ENCODE measurements at places on chromosomes 3 and 15. TPM values are rescaled to one million over a fixed set of nuclear protein-coding genes. Genes with fewer than 3 reads are reported as not detected.
A peak's percentile ranks its signal among the peaks of the same experiment; 100 is the strongest.

The PTX3 gene
- 44.9 TPM for total RNA-seq

DNA sequence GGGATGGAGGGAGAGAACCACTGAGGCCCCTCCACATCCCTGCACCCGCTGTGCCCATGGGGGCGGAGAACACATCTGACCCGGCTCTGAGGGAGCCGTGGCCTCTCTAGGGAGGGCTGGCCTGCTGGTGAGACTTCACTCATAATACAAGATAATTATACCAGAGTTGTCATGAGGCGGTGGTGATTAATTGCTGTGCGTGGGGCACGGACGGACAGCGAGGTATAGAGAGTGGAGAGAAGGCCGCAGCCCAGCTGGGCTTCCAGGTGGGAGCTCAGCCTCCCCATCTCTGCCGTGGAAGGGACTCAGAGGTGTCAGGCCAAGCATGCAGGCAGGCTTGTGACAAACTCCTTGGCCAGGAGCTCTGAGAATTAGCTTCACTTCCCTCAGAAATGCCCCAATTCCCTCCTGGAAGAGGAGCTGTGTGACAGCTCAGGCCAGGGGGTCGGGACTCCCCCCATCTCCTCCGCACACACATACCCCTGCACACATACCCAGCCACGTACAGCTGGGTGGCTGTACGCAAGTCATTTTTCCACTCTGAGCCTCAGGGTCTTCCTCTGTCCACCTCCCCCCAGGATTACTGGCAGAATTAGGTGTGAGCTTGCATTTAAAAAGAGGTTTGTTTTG lies 6.0 kb upstream of the GATA2 start:
- H3K27ac ChIP-seq, result no peak overlapping the region
- H3K27me3 ChIP-seq, result peaks cover 4% of the 10 kb centered on the region
- peaks cover 31% of the 10 kb centered on the region for H3K4me1 ChIP-seq
- H3K36me3 ChIP-seq, result peaks cover 31% of the 10 kb centered on the region
- peak overlapping the region; percentile 58 for H3K4me3 ChIP-seq

GRCh38 chr3:123949641-123950040 lies 11.4 kb downstream of the CCDC14 start:
- peaks cover 51% of the 10 kb centered on the region for H3K4me1 ChIP-seq
- H3K27me3 ChIP-seq, result no peaks in the 10 kb centered on the region
- peak; percentile 86 for DNase-seq
- peak overlapping the region; percentile 53 for H3K4me3 ChIP-seq
- peaks cover 65% of the 10 kb centered on the region for H3K36me3 ChIP-seq

GRCh38 chr3:94234177-94234788 lies 171.4 kb downstream of the NSUN3 start:
- no peak overlapping the region for H3K27ac ChIP-seq
- no peaks in the 10 kb centered on the region for H3K4me1 ChIP-seq
- peaks cover 2% of the 10 kb centered on the region for H3K27me3 ChIP-seq
- no peaks in the 10 kb centered on the region for H3K36me3 ChIP-seq
- DNase-seq, result peak; percentile 51
- no peak overlapping the region for H3K4me3 ChIP-seq

GRCh38 chr15:50257332-50257731 lies 8.2 kb downstream of the HDC start:
- peaks cover 4% of the 10 kb centered on the region for H3K27me3 ChIP-seq
- H3K4me1 ChIP-seq, result peaks cover 49% of the 10 kb centered on the region
- no peak overlapping the region for H3K4me3 ChIP-seq
- H3K36me3 ChIP-seq, result no peaks in the 10 kb centered on the region
- H3K27ac ChIP-seq, result peak overlapping the region; percentile 44

DNA sequence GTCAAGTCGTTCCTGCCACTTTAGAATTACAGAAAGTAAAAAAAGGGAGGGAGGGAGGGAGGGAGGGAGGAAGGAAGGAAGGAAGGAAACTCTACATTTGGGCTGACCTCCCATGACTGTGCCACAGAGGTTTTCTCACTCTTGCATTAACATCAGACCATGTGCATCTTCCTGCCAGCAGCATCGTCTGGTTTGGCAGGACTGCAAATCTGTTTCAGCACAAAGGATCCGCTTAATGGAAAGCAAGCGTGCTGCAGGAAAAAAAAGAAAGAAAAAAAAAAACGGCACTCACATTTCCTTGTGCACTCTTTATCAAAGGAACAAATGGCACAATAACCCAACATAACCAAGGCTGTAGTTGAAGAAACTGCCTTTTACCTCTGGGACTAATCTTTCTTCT lies 148.8 kb upstream of the HES1 start:
- DNase-seq, result no peak
- peaks cover 27% of the 10 kb centered on the region for H3K27me3 ChIP-seq
- H3K4me1 ChIP-seq, result no peaks in the 10 kb centered on the region
- H3K36me3 ChIP-seq, result no peaks in the 10 kb centered on the region

DNA sequence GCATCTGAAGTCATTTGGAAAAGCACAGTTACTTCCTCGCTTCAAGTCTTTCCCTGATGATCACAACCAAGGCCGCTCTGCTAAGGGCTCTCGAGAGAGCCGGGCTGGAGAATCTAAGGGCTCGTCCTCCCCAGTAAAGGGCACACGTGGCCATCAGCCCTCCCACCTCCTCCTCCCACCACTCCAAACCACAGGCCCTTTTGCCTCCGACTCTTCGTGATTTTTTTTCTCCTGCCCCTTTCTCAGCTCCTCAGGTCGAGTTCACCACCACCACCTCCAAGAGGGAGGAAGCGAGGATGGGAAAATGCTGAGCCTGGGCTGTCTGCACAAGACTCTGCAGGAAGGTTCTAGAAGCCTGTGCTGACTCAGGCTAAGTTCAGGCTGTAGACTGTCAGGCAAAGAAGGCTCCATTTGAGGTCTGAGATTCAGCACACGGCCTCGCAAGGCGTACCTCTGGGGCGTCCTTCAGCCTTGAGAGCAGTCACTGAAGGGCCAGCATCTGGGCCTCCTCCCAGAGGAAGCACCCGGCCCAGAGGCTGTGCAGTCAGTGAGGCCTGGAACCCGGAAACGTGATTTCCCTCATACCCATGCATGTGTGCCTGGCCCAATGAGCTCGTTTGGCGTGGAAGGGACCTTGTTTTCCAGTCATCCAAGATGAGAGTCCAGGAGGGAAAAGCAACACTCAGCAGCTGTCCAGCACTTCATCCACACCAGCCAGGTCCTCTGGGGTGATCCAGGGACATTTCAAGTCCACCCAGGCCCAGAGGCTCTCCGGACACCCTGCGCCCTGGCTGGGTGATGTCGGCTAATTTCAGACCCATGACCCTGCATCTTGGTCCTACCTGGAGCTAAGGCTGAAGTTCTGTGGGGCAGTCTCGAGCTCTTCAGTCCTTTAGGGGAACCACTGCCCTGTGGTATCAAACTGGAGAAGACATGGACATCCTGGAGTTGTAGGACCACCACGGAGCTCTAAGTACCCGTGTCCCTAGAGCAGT lies 196.8 kb downstream of the XXYLT1 start:
- H3K27ac ChIP-seq, result no peak overlapping the region
- no peak for DNase-seq
- no peaks in the 10 kb centered on the region for H3K27me3 ChIP-seq
- H3K4me3 ChIP-seq, result no peak overlapping the region
- 0 out of 2 replicates have a peak, but pooled peaks cover 4% of the 10 kb centered on the region for H3K36me3 ChIP-seq

Measured in HFFc6 (cell line).